ENCODE measurements at places on chromosomes 7 and 10.

- DNase-seq = no peak
Measured at GRCh38 chr7:43396187-43396740, 186.6 kb upstream of the STK17A start.

GRCh38 chr7:35430547-35431153 is 176.8 kb upstream of the TBX20 start:
- DNase-seq = no peak

DNA sequence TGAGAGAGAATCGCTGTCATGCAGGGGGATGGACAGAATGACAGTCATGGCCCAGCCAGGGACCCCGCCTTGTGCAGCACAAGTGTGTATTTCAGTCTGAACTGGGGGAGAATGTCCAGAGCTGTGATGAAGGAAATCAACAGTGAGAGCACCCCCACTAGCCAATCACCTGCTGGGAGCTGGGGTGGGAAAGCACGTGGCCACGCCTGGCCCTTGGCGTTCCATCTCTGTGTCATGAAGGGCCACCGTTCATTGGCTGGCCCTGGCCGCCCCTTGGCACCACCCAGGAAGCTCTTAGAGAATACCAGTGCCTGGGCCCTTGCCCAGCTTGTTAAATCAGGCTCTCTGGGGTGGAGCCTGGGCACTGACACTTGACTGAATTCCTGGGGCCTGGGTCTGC is 22.8 kb downstream of the GRID1 start:
- no peak for DNase-seq

- DNase-seq = no peak
Measured at GRCh38 chr7:44595934-44596635, 10.3 kb upstream of the OGDH start.

DNA sequence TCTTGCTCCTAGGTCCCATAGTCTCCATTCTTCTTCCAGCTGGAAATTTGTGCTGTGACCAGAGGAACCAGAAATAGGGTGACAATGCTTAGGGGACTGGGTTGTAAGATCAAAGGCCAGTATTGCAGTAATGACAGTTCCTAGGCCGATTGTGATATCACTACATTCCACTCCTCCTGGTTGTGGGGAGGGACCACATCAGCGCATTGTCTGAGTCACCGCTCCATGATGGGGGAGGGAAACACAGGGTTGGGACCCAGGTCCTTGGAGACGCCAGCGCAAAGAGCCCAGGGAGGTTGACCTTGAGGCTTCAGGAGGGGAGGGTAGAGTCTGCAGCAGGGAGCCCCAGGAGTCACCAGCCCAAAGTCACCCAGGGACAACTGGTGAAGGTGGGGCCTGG is 20.8 kb upstream of the GGCT start:
- no peak for DNase-seq

- DNase-seq = no peak
Measured at GRCh38 chr10:32295027-32295426, 51.9 kb downstream of the EPC1 start.

GRCh38 chr7:94888551-94888950 is 18.8 kb upstream of the PPP1R9A start:
- DNase-seq = peak; percentile 3

DNA sequence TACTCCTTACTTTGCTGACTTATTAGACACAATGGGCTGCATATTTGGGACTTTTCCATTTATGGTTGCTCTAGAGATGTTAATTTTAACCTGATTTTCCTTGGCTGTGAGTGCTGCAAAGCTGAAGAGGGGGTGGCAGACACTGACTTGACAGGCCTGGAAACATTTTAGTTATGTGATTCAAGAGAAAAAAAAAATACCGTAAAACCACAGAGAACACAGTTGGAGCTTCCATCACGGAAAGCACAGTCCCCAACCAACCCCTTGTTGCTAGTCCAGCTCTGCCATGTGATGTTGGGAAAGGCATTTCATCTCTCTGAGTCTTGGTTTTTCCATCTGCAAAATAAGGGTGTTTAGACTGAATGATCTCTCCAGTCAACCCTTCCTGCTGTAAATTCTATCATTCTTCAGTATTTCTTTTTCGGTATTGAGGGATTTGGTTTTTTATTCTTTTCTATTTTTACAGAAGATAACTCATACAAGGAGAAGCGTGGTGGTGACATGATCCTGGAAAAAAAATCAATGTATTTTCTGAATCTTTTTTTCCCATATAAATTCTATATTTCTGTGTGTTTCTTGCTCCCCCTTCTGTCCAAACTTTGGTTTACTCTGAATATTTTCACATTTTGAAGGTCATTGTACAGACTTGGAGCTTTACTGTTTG is 246.1 kb downstream of the REEP3 start:
- no peak for DNase-seq

DNA sequence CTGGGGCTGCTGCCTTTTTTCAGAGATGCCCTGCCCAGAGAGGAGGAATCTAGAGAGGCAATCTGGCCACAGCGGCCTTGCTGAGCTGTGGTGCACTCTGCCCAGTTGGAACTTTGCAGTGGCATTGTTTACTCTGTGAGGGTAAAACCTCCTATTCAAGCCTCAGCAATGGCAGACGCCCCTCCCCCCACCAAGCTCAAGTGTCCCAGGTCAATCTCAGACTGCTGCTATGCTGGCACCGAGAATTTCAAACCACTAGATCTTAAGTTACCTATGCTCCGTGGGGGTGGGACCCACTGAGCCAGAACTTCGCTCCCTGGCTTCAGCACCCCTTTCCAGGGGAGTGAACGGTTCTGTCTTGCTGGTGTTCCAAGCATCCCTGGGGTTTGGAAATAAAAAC is 77.2 kb downstream of the EXOC4 start:
- no peak for DNase-seq

- DNase-seq = no peak
Measured at GRCh38 chr10:95221124-95221523, 27.1 kb downstream of the ACSM6 start.

- no peak for DNase-seq
Measured at GRCh38 chr7:139548302-139549028, 25.0 kb downstream of the CLEC2L start.

DNA sequence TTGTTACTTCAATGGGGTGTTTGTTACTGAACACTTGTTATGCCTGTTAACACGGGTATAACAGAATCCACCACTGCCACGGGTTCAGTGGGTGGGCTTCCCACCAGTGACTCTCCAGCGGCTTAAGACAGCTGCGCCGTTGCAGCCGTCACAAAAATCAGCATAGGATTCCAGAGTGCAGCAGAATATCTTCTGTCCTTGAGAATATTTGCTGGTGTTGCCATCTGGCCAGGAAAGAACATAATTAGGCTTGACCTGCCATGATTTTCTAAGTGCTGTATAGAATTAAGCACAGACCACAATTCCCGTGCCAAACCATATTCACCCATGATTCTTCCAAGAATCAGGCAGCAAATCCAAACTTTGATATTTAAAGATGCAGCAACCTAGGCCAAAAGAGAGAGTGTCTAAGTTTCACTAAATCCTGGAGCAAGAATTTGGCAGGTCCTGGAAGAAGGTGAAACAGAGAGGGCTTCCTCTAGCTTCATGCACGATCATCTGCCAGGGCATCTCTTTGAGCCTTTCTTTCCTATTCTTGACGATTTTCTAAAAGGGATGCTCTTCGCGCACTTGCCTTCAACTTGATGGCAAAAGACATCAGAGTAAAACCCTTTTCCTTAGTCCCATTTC is 95.0 kb downstream of the FRMD4A start:
- DNase-seq = no peak

DNA sequence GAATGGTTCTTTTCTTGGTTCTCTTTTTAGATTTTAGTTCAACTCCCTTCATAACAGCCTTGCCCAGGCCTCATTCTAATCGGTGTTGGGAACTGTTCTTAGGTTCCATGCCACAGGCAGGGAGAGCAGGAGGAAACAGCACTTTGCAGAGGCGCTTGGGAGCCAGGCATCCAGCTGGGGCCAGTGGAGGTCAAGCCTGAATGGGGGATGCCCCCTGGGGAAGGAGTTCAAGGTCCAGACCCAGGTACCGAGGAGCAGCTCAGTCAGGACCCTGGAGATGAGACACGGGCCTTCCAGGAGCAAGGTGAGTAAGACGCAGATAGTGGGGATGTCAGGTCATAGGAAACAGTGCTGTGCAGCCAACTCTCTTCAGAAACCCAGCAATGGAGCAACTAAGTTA is 4.5 kb downstream of the ZSCAN25 start:
- DNase-seq = no peak

GRCh38 chr7:36019538-36019937 is 133.5 kb upstream of the EEPD1 start:
- no peak for DNase-seq

- no peak for DNase-seq
Measured at GRCh38 chr10:60710041-60710440, 68.2 kb upstream of the CDK1 start.

- no peak for DNase-seq
Measured at GRCh38 chr7:103988468-103989199, 824 bp downstream of the RELN start.

DNA sequence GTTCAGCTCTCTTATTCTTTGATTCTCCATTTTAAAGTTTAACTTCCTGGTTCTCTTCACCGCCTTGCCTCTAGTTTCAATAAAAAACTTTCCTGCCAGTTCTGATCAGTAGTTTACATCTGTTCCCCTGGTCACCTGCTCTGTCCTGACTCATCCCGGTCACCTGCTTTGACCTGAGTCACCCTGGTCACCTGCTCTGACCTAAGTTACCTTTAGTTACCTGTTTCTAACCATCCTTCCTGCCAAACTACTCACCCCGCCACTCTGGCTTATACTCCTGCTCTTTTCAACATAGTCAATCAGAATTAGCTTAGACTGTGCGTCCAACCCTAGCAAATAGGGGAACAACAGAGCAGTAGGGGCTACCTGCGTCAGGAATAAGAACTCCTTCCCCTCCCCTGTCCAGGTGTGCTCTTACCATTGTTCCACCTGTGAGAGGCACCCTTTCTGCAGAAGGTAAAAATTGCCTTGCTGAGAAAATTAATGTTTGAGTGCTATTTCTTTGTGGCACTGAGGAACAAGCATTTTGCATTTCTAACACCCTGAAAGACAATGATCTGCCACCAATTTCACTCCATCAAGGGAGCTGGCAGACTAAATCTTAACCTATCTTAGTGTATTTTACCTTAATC is 263.6 kb downstream of the DOCK4 start:
- DNase-seq = no peak

DNA sequence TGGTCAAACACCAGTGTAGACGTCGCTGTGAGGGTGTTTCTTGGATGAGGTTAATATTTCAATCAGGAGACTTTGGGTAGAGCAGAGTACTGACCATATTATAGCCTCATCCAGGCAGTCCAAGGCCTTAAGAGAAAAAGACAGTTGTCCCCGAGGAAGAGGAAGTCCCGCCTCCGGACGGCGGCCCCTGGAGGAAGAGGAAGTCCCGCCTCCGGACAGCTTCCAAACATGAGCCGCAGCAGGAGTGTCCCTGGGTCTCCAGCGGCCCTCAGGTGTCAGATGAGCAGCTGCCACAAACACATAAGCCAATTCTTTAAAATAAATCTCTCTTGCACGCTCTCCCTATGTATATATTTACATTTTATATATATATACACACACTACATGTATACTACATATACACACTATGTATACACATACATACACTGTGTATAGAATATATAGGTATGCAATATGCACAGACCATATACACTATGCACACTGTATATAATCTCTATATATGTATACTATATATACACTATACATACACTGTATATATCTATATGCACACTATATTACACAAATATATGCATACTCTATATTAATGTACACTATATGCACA is 37.5 kb downstream of the PWWP2B start:
- no peak for DNase-seq

DNA sequence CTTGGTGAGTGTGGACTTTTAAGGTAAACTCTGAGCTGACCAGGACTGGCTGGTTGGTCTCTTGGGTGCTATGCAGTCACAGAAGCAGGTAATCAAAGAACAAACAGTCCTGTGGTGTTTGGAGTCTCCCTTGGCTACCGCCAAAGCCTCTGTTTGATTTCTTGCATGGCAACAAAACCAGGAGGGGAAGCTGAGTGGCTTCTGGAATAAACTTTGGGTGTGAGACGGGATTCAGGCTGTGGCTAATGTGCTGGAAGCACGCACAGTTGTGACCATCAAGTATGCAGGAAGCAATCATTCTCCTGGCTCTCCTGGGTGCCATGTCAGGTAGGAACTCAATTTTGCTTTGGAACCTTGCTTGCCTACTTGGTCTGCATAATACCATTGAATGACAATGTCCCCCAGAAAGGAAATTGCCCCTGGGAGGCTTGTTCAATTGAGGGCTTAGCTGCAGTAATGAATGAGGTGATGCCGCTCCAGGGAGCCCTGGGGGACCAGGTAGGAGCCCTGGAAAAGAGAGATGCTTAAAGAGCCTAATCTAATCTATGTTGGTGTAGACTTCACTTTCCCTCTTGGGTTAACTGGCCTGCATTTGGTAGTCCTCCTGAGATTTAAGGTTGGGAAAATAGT is at the start of gene CDHR3:
CDHR3 (plus strand) TSS at position 227 of the 630 bp plus-strand sequence; CDS start at position 282, 55 bp downstream.
- peak; percentile 72 for DNase-seq

- DNase-seq = no peak
Measured at GRCh38 chr7:98733036-98733435, 116.0 kb downstream of the NPTX2 start.

DNA sequence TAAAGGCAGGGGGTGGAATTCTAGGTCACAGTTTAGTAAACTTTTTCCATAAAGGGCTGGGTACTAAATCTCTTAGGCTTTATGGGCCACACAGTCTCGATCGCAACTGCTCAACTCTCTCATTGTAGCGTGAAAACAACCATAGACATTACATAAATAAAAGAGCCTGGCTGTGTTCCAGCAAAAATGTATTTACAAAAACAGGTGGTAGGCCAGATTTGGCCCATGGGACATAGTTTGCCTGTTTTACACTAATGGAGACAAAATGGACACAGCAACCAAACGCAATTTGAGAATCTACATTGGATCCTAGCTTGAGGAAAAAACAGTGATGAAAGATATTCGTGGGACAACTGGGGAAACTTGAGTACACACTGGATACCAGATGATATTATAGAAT is 23.2 kb upstream of the MALSU1 start:
- DNase-seq = no peak

- DNase-seq = no peak
Measured at GRCh38 chr7:143953421-143953820, 1.2 kb upstream of the OR2F1 start.

- no peak for DNase-seq
Measured at GRCh38 chr7:142313528-142313927, 55.7 kb upstream of the PRSS58 start.
